ENCODE measurements at places on chromosomes 11 and 22.

GRCh38 chr11:133803026-133803425 is 42.3 kb downstream of the SPATA19 start:
- DNase-seq = no peak

DNA sequence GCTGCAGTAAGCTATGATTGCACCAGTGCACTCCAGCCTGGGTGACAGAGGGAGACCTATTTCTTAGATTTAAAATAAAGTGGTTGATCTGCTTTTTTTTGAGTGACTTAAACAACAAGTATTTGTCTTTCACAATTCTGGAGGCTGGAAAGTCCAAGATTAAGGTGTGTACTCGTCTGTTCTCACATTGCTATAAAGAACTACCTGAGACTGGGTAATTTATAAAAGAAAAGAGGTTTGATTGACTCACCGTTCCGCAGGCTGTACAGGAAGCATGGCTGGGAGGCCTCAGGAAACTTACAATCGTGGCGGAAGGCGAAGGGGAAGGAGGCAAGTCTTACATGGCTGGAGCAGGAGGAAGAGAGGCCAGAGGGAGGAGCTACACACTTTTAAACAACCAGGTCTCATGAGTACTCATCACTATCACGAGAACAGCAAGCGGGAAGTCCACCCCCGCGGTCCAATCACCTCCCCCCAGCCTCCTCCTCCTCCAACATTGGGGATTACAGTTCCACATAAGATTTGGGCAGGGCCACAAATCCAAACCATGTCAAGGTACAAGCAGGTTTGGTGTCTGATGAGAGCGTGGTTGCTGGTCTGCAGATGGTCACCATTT is 19.7 kb upstream of the OSBPL5 start:
- DNase-seq = no peak

DNA sequence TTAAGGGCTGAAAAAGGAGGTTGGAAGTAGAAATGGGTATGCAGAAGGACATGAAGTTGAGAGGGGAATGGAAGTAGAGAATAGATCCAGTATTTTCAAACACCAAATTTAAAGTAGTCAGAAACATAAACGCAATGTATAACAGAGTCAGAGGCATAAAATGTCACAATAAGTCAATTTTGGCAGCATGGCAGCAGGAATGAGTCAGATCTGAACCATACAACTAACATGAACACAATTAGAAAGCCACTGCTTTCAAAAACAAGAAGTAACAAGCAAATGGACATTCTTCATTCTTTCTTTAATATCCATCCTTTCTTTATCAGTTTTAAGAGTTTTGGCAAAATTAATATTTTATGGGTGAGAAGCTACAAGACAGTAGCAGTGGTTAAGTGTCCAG is 2.5 kb downstream of the CHORDC1 start:
- DNase-seq = no peak

DNA sequence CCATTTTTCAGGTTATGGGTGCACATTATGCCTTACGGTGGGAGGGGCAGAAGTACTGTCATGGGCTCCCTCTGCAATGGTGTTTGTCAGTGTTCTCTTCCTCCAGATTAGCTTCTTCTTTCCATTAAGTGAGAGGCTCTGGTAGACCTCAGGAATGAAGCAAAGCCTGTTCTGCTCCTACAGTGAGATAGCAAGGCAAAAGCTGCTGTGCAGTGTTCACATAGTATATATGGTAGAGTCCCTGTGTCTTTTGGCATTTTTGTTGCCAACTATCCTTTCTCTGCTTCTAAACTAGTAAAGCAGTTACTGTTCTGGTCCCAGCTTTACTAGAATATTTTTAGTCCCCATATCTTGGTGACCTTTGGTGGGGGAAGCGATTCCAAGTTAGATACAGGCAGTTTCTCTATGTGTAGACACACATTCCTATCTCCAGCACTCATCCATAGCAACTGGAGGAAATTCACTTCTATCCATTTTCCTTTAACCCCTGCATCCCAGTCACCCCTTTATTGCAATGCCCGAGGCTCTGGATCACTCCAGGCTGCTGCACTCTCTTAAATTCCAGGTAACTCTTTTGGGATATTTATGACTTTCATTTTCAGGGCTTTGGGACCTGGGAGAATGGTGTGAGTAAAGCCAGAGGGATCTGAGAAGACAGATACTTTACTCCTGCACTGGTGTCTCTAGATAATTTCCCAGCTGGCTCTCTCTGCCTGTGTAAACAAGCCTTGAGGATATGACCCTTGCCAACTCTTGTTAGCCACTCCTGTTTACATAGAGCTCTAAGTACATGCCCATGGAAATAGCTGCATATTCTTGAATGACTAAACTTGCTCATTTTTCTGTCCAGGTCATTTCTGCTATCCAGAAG is 3.9 kb upstream of the TRIM34 start:
- DNase-seq = no peak

DNA sequence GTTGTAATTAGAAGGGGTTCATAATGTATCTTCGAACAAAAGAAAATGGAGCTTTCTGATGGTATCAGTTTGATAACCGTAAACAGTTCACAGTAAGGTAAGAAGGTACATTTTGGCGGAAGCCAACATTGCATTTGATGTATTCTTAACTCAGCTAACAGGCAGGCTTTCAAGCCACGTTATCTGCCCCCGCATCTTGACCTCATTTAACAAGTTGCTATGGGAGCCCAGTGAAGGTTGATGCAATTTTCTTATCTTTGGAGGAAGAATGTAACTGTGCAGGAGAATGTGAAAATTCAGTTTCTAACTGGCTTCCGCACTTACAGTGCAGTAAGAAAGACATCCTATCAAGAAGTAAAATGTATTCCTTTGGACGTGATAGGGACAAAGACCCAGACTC is 110.6 kb downstream of the ETS1 start:
- no peak for DNase-seq
